Ovary (tissue), 10 donors: ENCODE measurements at places on chromosomes 11 and 22. TPM values are rescaled to one million over a fixed set of nuclear protein-coding genes. Genes with fewer than 3 reads are reported as not detected.

GTSE1 gene
- total RNA-seq, result 0.48 TPM

CRYBB2 gene
- not detected for total RNA-seq

MAP6 gene
- total RNA-seq, result 8.8 TPM

NEFH gene
- total RNA-seq, result 11.7 TPM

DNA sequence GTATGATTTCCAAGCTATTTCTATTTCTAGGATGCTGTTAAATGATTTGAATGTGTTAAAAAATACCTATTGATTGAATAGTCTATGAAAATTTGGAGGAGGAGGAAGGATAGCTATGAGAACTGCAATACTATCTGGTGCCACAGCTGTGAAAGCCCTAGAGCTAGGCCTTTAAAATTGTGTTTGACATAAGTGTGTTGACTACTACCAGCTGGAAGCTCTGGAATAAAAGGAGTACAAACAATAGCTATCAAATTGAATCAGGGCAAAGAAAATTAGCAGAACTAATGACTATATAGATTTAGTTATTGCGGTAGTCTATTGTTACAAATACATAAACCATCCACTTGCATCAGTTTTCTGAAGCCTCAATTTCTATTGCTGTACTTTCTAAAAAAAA lies 124.8 kb upstream of the CNTN5 start:
- H3K4me1 ChIP-seq, result no peaks in the 10 kb centered on the region
- no peaks in the 10 kb centered on the region for H3K36me3 ChIP-seq
- H3K27me3 ChIP-seq, result no peaks in the 10 kb centered on the region
- no peak overlapping the region for H3K27ac ChIP-seq
- no peak for DNase-seq

- no peak overlapping the region for H3K27ac ChIP-seq
- H3K4me3 ChIP-seq, result no peak overlapping the region
- H3K27me3 ChIP-seq, result no peaks in the 10 kb centered on the region
- H3K36me3 ChIP-seq, result no peaks in the 10 kb centered on the region
- DNase-seq, result no peak
- H3K4me1 ChIP-seq, result no peaks in the 10 kb centered on the region
Observed at GRCh38 chr11:84319863-84320262, 1033.7 kb upstream of the CCDC90B start.

DNA sequence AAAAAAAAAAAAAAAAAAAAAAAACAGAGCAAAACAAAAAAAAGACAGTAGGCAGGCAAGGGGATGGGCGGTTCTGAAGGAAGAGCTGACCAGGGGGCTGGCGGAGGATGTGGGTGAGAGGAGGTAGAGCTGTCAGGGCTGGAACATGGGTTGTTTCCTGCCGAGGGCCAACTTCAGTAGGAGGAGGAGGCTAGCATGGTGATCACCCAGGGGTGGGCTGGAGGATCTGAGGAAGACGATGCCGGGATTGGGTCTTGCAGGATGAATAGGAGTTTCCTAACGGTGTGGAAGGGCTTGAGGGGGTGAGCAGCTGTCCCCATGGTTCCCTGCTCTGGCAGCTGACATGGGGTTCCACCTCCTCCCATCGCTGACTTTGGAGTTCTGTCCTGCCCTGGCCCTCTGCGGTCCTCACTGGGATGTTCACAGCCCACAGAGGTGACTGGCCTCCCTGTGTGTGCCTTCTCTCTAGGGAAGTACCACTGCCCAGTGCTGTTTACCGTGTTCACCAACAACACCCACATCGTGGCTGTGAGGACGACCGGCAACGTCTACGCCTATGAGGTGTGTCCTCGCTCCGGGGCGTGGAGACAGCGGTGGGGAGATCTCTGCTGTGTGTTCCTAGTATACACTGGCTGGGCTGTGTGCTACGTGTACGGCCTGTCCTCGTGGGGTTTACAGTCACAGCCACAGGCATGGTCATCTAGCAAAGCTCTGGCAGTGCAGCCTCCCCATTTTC lies 15.2 kb downstream of the PPIL2 start:
- no peaks in the 10 kb centered on the region for H3K36me3 ChIP-seq
- DNase-seq, result no peak
- H3K4me3 ChIP-seq, result no peak overlapping the region
- H3K27me3 ChIP-seq, result no peaks in the 10 kb centered on the region

GRCh38 chr11:130061017-130061416 lies 8.7 kb upstream of the APLP2 start:
- no peaks in the 10 kb centered on the region for H3K27me3 ChIP-seq
- H3K4me3 ChIP-seq, result no peak overlapping the region
- H3K27ac ChIP-seq, result no peak overlapping the region
- H3K36me3 ChIP-seq, result no peaks in the 10 kb centered on the region
- DNase-seq, result no peak

DNA sequence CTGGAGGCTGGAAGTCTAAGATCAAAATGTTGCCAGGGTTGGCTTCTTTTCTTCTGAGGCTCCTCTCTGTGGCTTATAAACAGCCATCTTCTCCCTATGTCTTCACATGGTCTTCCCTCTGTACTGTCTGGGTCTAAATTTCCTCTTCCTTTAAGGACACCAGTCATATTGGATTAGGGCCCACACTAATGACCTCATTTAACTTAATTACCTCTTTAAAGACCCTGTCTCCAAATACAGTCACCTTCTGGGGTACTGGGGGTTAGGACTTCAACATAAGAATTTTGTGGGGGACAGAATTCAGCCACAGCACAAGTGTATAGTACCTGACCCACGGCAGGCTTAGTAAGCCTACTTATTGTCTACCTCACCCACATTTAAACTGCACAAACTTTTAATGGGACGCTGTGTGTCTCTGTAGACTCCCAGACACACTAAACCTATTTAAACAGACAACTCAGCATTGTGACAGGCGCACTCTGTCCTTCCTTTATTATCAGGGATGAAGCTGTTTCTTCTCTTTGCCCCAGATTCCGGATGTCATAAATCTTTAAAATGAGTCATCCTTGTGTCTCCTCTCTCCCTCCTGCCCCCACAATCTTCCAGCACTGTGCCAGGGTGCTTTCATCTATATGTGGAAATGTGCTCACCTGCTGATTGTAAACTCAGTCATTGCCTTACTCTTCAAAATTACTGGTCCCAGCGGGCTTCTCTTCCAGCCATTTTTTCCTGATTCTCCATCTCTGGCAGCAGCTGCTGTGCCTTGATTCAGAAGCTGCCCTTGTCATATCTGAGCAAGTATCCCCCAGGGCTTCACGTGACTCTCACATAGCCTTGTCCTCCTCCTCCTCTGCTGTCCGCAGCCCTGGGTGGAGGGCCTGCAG lies 5.4 kb upstream of the MAPK8IP1 start:
- no peaks in the 10 kb centered on the region for H3K4me1 ChIP-seq
- H3K4me3 ChIP-seq, result no peak overlapping the region
- H3K36me3 ChIP-seq, result no peaks in the 10 kb centered on the region
- DNase-seq, result no peak
- H3K27me3 ChIP-seq, result no peaks in the 10 kb centered on the region

DNA sequence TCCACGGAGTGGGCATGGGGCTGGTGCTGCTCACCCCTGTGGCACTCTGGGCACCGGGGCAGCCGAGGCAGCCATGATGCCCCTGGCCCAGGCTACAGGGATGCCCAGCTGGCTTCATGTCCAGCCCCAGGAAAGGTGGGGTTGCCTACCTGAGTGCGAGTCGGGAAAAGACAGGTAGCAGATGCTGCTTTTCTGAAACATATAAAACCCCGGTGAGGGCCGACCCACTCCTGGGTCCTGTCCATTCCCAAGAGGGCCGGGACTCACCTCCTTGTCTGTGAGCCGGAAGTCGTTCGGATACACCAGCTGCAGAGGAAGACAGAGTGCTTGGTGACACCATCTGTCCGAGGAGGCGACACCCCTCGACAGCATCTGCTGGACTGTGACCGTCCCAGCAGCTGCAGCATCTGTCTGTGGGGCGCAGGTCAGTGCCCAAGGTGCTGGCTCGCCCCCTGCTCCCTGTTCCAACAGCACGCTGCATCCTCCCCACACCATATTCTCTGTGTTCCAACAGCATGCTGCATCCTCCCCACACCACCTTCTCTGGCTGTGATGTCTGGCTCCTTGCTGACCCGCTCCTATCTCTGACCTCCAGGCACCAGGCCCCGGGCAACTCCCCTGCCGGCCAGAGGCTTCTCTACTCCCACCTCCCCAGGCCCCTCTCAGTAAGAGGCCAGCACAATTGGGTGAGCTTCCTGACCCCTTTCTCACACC lies 8.0 kb downstream of the DENND6B start:
- no peak for DNase-seq
- no peak overlapping the region for H3K4me3 ChIP-seq
- no peaks in the 10 kb centered on the region for H3K27me3 ChIP-seq
- H3K27ac ChIP-seq, result no peak overlapping the region

DNA sequence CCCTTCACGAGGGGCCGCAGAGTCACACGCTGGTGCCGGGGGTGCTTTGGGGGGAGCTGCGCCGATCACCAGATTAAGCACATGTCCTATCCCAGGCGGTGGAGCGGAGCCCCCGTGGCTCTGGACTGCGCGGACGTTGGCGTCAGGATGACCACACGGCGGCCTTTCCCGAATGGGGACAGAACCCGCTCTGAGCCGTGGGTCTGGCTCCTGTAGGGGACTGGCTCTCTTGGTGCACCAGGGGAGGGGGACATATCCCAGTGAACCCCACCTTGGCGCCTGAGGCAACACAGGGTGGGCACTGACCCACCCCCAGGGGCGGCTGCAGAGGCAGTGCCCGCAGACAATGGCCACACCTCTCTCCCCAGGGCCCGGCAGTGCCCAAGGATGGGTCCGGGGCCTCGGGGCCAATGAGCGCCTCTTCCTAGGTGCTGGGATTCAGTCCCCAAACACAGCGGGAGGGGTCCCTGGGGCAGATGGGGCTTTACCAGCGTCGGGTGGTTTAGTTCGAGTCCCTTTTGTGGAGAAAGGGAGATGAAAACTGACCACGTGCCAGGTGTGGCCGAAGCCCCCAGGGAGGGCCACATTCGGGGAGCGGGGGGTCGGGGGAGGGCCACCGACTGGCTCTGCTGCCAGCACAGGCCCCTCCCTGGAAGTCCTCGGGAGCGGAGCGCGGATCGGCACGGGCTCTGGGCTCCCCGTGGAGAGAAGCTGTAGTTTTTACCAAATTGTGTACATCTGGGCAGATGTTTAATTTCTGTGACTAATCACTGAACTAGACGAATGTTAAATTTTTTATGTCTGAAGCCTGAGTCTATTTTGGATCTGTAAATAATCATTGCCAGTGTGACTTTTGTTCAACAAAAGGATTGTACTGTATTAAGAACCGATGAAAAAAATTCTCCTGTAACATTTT lies 58.9 kb downstream of the GRAMD4 start:
- no peak for DNase-seq
- H3K4me1 ChIP-seq, result peaks cover 4% of the 10 kb centered on the region
- no peaks in the 10 kb centered on the region for H3K36me3 ChIP-seq
- H3K4me3 ChIP-seq, result no peak overlapping the region
- no peaks in the 10 kb centered on the region for H3K27me3 ChIP-seq

DNA sequence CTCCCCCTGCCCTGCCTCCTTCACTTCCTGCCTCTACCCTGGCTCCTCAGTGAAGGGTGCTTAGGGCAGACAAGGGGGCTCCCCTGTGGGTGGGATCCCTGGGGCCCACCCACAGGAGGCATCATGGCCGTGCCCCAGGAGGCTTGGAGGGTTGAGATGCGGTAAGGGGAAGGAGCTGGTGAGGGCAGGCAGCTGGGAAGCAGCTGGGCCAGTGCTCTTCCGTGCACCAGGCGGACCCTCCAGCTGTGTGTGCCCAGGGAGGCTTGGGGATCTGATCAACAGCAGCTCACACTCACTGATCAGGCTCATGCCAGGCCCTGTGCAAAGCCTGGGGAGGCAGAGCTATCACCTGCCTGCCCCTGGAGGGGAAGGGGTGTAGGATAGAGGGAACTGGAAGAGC lies 59.3 kb upstream of the TTLL12 start:
- no peak for DNase-seq
- H3K4me3 ChIP-seq, result no peak overlapping the region
- no peaks in the 10 kb centered on the region for H3K36me3 ChIP-seq
- peaks cover 19% of the 10 kb centered on the region for H3K4me1 ChIP-seq
- no peaks in the 10 kb centered on the region for H3K27me3 ChIP-seq

- no peaks in the 10 kb centered on the region for H3K36me3 ChIP-seq
- H3K4me1 ChIP-seq, result peaks cover 8% of the 10 kb centered on the region
- no peak overlapping the region for H3K27ac ChIP-seq
- no peak overlapping the region for H3K4me3 ChIP-seq
- DNase-seq, result no peak
- no peaks in the 10 kb centered on the region for H3K27me3 ChIP-seq
Observed at GRCh38 chr11:47914743-47915142, 65.6 kb upstream of the PTPRJ start.

DNA sequence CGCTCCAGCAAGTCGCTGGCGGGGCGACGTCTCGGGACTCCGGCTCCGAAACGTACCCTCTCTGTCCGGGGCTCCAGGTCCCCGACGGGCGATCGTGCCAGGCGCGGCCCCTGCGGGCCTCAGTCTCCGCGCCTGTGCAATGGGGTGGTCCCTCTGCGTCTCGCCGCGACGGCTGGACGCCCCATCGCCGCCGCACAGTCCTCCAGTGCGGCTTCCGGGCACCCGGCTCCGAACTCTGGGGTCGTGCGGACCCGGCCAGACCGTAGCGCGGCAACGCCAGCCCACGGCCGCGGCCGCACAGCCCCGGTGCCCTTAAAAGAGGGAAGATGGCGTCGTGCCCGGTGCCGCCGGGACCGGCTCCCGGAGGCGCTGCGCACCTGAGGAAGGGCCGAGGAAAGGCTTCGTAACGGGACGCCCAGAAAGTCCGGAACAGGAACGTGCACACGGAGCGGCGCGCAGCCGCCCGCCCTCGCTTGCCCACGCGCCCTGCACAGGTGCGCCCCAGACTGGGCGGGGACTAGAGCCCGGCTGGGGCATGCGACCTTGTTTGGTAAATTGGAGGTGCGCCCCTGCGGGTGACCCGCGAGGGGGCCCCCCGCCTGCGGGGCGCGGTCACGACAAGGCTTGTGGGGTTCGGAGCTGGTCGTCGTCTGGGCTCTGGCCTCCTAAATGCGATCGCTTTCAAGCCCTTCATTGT lies 525 bp downstream of the BIK start:
- peak; percentile 32 for DNase-seq
- H3K36me3 ChIP-seq, result no peaks in the 10 kb centered on the region

DNA sequence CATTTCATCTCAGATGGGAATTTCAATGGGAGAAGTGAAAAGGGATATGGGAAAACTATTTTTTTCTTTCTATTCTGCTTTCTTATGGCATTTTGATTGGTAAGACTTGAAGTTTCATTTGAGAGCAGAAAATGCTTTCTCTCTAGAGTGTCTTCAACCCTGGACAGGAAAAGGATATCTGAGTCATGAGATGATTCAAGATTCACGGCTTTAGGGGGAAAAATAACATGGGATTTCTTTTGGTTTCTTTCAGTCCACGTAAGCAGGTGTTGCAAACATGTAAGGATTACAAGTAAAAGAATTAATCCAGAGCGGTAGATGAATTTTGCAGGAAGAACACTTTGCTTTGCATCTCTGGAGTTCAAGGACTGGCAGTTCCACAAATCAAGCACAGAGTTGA lies 1001.0 kb upstream of the TENM4 start:
- H3K36me3 ChIP-seq, result no peaks in the 10 kb centered on the region
- H3K27me3 ChIP-seq, result no peaks in the 10 kb centered on the region
- H3K4me3 ChIP-seq, result no peak overlapping the region
- H3K27ac ChIP-seq, result no peak overlapping the region
- DNase-seq, result no peak
- no peaks in the 10 kb centered on the region for H3K4me1 ChIP-seq
